Activated T-helper 17 cell treated with anti-CD3 and anti-CD28 coated beads, Interleukin-2, amount 50 U/mL, for 72 hours (primary cell): ENCODE measurements at places on chromosomes 16 and 17.

DNA sequence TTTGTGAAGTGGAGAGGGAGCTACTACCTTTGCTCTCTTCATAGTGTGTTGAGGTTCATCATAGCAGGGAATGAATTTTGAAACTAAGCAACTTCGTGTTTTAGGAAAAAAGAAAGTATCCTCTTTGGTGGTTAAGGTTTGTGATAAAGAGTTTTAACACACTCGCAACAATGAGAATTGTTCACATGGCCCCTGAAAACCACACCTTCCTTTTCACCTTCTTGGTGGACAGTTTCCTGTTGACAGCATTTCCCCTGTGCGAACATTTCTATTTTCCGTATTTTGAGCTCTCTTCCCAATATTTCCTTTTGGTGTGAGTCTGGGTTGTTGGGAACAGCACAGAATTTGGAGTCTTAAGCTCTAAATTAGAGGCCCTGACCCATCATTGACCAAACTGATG lies 3.8 kb downstream of the OR4D2 start:
- no peak for ATAC-seq

- ATAC-seq = no peak
Observed at GRCh38 chr16:73553941-73554660, 506.2 kb upstream of the ZFHX3 start.

GRCh38 chr17:81920612-81921536 lies 2.9 kb upstream of the SIRT7 start:
- no peak for ATAC-seq

DNA sequence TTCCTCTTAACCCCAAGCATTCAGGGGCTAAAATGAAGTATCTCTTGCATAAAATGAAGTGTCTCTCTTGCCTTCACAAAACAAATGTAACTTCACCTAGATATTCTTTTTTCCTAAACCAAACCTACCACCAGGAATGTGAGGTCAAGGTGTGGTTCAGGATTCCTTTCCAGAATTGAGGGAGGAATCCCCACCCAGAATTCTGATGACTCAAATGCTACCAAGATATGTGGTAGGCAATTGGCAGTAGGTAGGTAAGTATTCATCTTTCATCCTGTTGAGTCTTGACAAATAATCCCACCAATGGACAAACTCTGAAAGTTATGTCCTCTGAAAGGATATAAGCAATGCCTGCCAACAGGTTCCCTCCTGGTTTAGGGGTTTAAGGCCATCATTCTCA lies 26.2 kb downstream of the TRIM16 start:
- no peak for ATAC-seq

GRCh38 chr16:15686287-15686686 lies 36.2 kb downstream of the NDE1 start:
- no peak for ATAC-seq

- peak; percentile 73 for ATAC-seq
Observed at GRCh38 chr17:39231591-39232551, 6.1 kb upstream of the STAC2 start.

- ATAC-seq = no peak
Observed at GRCh38 chr17:49401971-49402611, 12.6 kb downstream of the PHB1 start.

DNA sequence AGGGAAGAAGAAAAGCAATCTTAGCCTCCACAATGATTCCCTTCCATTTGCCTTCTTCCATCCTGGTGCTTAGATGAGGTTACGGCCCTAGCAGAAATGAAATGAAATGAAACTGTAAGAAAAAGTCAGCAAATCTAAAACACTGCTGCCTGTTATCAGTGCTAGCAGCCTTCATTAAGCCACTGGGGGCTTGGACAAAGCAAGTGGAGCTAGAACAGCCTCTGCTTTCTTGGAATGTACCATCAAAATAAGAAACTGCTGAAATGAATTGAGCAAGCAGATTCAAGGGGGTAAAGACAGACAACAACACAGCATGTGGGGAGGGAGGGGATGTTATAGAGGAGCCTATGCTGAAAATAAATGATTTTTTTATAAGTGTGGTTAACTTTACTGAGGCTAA lies 5.1 kb downstream of the ANKFN1 start:
- ATAC-seq = no peak

- no peak for ATAC-seq
Observed at GRCh38 chr17:20202141-20202621, 193.0 kb downstream of the SPECC1 start.

DNA sequence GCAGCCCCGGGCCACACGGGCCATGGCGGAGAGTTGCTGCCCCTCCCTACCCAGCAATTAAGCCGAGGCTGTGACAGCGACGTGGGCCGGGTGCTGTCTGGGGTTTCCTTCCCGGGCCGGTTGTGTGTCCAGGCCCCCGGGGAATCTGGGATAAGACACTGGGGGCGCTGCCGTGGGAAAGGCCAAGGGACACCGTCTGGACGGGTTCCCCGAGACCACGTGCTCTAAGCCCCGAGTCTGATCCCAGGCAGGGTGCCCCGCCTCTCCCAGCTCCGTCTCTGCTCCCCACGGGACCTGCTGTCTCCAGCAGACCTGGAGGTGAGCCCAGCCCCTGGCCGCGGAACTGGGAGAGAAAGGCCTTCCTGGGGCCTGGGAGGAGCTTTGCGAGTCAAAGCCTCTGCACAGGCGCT lies 92.2 kb downstream of the IRX3 start:
- ATAC-seq = no peak

- ATAC-seq = no peak
Observed at GRCh38 chr16:30004424-30004776, 6.4 kb downstream of the DOC2A start.

- ATAC-seq = no peak
Observed at GRCh38 chr16:79903471-79903870, 302.9 kb upstream of the MAF start.

DNA sequence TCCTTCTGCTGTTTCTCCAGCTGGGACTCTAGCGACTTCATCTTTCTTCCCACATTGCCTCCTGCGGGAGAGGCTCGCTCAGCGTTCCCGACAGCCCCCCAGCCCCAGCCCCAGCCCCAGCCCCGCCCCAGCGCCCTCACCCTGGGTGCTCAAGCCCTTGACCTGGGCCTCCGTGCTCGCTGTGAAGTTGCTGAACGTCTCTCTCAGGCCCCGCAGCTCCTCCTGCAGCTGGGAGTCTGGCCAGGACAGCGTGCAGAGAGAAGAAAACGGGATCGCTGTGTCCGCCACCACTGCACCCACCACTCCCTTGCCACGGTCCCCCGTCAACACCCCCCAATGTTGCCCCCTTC lies 2.4 kb downstream of the ASGR1 start:
- ATAC-seq = no peak

- no peak for ATAC-seq
Observed at GRCh38 chr16:85674418-85674755, 14.4 kb downstream of the GINS2 start.

GRCh38 chr16:60922920-60923319 lies 1113.3 kb downstream of the CDH8 start:
- no peak for ATAC-seq

DNA sequence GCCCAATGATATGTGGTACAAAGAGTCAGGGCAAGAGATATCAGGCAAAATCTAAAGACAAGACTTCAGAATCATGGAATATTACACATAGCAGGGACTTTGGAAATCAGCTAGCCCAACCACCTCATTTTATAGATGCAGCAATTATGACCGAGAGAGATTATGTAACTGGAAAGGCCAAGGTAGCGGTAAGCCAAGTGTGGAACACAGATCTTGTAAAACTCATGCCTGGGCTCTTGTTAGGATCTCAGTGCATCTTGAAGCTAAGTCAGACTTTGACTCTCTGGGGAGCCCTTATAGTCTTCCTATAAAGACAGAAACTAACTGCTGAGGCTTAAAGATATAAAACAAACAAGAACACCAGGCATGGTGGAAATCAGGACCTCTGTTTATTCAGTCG lies 18.6 kb downstream of the MAP2K6 start:
- no peak for ATAC-seq

- no peak for ATAC-seq
Observed at GRCh38 chr16:63720848-63721247, 1401.0 kb downstream of the CDH11 start.

DNA sequence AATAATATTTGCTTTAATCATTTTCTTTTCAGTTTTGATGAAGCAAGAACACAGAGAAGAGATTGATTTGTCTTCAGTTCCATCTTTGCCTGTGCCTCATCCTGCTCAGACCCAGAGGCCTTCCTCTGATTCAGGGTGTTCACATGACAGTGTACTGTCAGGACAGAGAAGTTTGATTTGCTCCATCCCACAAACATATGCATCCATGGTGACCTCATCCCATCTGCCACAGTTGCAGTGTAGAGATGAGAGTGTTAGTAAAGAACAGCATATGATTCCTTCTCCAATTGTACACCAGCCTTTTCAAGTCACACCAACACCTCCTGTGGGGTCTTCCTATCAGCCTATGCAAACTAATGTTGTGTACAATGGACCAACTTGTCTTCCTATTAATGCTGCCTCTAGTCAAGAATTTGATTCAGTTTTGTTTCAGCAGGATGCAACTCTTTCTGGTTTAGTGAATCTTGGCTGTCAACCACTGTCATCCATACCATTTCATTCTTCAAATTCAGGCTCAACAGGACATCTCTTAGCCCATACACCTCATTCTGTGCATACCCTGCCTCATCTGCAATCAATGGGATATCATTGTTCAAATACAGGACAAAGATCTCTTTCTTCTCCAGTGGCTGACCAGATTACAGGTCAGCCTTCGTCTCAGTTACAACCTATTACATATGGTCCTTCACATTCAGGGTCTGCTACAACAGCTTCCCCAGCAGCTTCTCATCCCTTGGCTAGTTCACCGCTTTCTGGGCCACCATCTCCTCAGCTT lies 45.0 kb downstream of the ESRP2 start:
- ATAC-seq = no peak

- no peak for ATAC-seq
Observed at GRCh38 chr16:50384500-50385135, 15.8 kb upstream of the BRD7 start.

DNA sequence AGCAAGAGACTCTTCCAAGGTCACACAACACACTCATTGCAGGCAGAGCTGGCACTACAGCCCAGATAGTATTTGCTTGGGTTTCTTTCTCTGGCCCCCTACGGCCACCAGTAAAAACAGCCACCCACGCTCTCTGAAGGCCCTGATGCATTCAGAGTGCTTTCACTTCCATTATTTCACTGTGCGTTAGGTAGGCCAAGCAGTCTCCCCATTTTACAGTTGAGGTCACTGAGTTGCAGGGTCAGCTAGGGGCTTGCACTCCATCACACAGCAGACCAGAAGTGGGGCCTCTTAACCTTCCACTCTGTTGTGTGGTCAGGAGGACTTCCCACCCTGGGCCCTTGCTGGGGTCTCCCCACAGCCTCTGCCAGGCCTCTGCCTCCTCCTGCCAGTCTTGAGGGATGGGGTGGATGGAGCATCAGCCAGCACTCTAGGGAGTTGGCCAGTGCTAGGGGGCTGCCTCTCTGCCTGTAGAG lies 2.5 kb downstream of the TBX21 start:
- peak; percentile 47 for ATAC-seq

GRCh38 chr17:59641799-59642484 lies 22.2 kb downstream of the CLTC start:
- peak; percentile 99 for ATAC-seq

DNA sequence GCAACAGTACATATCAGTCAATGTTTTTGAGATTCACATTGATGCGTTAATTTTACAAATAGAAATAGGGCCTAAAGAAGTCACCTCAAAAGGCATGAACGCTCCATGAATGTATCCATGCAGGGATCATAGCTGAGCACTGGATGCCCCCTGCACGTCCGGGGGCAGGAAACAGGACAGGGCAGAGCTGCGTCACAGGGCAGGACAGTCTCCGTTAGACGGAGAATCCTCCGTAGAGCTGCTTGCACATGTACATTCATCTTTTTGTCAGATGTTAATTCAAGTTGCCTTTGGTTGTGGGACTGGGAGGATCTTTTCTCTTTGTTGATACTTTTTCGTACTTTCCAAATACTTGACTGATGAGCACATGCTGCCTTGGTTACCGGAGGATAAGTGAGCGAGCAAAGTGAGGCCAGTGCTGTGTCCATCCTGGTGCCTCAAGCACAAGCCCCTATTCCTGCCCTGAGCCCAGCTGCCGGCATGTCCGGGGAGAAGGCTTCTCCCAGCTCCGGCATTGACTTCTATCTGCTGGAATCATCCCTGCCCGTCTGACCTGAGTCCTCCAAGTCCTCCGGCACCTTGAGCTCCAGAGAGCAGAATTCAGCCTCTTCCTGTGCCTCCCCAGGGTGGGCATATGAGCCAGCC lies 15.0 kb downstream of the GAA start:
- ATAC-seq = no peak

GRCh38 chr17:4786516-4786915 lies 352 bp upstream of the VMO1 start:
- no peak for ATAC-seq

DNA sequence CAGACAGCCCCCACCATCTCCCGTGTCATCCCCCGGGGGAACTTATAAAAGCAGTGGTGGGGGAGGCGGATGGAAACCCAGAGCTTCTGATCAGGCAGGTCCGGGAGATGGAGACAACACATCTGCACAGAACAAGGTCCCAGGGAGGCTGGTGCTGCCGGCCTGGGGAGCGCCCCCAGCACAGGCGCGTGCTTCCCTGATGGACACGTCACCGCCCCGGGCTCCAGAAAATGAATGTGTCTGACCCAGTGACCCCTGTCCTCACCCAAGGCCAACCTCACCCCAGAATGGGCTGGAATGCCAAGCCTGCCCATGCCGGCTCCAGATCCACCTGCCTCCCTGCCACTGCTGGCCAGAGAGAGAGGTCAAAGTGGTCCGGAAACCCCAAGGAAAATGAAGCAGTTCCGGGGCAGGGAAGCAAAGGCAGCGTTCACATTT lies 12.5 kb downstream of the SLC7A5 start:
- no peak for ATAC-seq

GRCh38 chr17:76687298-76688164 lies 23.2 kb downstream of the MXRA7 start:
- no peak for ATAC-seq

- ATAC-seq = no peak
Observed at GRCh38 chr16:86138121-86139085, 239.4 kb downstream of the IRF8 start.

DNA sequence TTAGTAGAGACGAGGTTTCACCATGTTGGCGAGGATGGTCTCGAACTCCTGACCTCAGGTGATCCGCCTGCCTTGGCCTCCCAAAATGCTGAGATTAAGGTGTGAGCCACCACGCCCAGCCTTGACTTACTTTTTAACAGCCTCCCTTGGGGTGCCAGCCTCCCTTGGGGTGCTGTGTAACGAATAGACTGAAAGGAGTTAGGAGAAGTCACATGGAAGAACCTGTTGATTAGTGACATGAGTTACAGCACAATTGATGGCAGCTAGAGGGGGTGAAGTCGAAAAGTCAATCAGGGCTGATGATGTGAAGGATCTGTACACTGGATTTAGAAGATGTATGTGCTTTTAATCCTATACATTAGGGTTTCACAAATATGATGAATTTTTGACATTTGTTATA lies 39.4 kb upstream of the CDR2 start:
- ATAC-seq = no peak

- no peak for ATAC-seq
Observed at GRCh38 chr17:20315311-20315710, 152.0 kb downstream of the LGALS9B start.

- ATAC-seq = no peak
Observed at GRCh38 chr16:69241926-69242325, 55.0 kb downstream of the SNTB2 start.
